Heart left ventricle (tissue), 16 donors: ENCODE measurements at places on chromosomes 2 and 18. TPM values are rescaled to one million over a fixed set of nuclear protein-coding genes. Genes with fewer than 3 reads are reported as not detected.

CFAP221 gene
- polyA plus RNA-seq, result 0.18 TPM

MTCL1 gene
- 5.3 TPM for polyA plus RNA-seq

WNT10A gene
- polyA plus RNA-seq, result 0.08 TPM

THAP4 gene
- polyA plus RNA-seq, result 81.5 TPM

LYG1 gene
- 0.80 TPM for polyA plus RNA-seq

RPRM gene
- not detected for polyA plus RNA-seq

SPHKAP gene
- 14.9 TPM for polyA plus RNA-seq

SCG2 gene
- polyA plus RNA-seq, result 0.07 TPM

IL37 gene
- polyA plus RNA-seq, result not detected

DCDC2C gene
- polyA plus RNA-seq, result not detected

IL18RAP gene
- polyA plus RNA-seq, result 0.42 TPM

PROC gene
- polyA plus RNA-seq, result not detected

SRSF7 gene
- polyA plus RNA-seq, result 42.2 TPM

ALK gene
- not detected for polyA plus RNA-seq

MAPRE3 gene
- 65.0 TPM for polyA plus RNA-seq

ABCG8 gene
- not detected for polyA plus RNA-seq

ANO7 gene
- polyA plus RNA-seq, result 0.69 TPM

RSAD2 gene
- polyA plus RNA-seq, result 2.9 TPM

GLI2 gene
- 0.30 TPM for polyA plus RNA-seq

GPR35 gene
- polyA plus RNA-seq, result 1.1 TPM

DOK6 gene
- polyA plus RNA-seq, result 0.46 TPM

ITPRIPL1 gene
- 0.80 TPM for polyA plus RNA-seq

BMP10 gene
- not detected for polyA plus RNA-seq

REG1B gene
- 0.69 TPM for polyA plus RNA-seq

ALPP gene
- polyA plus RNA-seq, result not detected

FBXO15 gene
- 0.38 TPM for polyA plus RNA-seq

SLC35F6 gene
- 28.3 TPM for polyA plus RNA-seq

COPS9 gene
- polyA plus RNA-seq, result 259 TPM

GRB14 gene
- 42.3 TPM for polyA plus RNA-seq

NEB gene
- 4.4 TPM for polyA plus RNA-seq

POLR1A gene
- polyA plus RNA-seq, result 4.2 TPM

CIB4 gene
- not detected for polyA plus RNA-seq

ACTR3 gene
- 115 TPM for polyA plus RNA-seq

PLB1 gene
- polyA plus RNA-seq, result 0.82 TPM

HOXD12 gene
- not detected for polyA plus RNA-seq

CNRIP1 gene
- polyA plus RNA-seq, result 6.6 TPM

FZD7 gene
- 8.8 TPM for polyA plus RNA-seq

MRPL30 gene
- polyA plus RNA-seq, result 24.9 TPM

RFX8 gene
- 0.12 TPM for polyA plus RNA-seq

ZNF804A gene
- polyA plus RNA-seq, result not detected

HOXD10 gene
- polyA plus RNA-seq, result 0.03 TPM

GPN1 gene
- 35.9 TPM for polyA plus RNA-seq

CELF4 gene
- 0.11 TPM for polyA plus RNA-seq

LINC00305 gene
- polyA plus RNA-seq, result not detected

EGR4 gene
- not detected for polyA plus RNA-seq

RTKN gene
- 27.6 TPM for polyA plus RNA-seq

TFPI gene
- polyA plus RNA-seq, result 24.6 TPM

INHA gene
- 12.0 TPM for polyA plus RNA-seq

TMEM198 gene
- polyA plus RNA-seq, result 10.2 TPM

IL36G gene
- not detected for polyA plus RNA-seq
